ENCODE measurements at places on chromosomes 13 and 19. TPM values are rescaled to one million over a fixed set of nuclear protein-coding genes. Genes with fewer than 3 reads are reported as not detected.

The THSD1 gene
- total RNA-seq, result 14.1 TPM

The HCN2 gene
- total RNA-seq, result 0.25 TPM

The KIR3DL1 gene
- total RNA-seq, result not detected

The SLITRK6 gene
- 0.22 TPM for total RNA-seq

The KLK6 gene
- total RNA-seq, result not detected

The C19orf85 gene
- total RNA-seq, result not detected

The PTPRH gene
- 15.3 TPM for total RNA-seq

The IGFL1 gene
- total RNA-seq, result not detected

The TMEM238 gene
- 0.33 TPM for total RNA-seq

The ZNF529 gene
- 8.5 TPM for total RNA-seq

The IRGC gene
- total RNA-seq, result not detected

The PNMA8B gene
- total RNA-seq, result 0.44 TPM
